Metanephros (tissue), 2 donors: ENCODE measurements at places on chromosomes 4 and X. TPM values are rescaled to one million over a fixed set of nuclear protein-coding genes. Genes with fewer than 3 reads are reported as not detected.

The GAB1 gene
- 40.9 TPM for total RNA-seq

The ARAF gene
- total RNA-seq: 39.1 TPM

The FAM120C gene
- 12.5 TPM for total RNA-seq

The POLN gene
- 6.1 TPM for total RNA-seq

The TSPAN7 gene
- total RNA-seq: 31.9 TPM

The CAPN6 gene
- 38.8 TPM for total RNA-seq

The ASB9 gene
- total RNA-seq: 11.9 TPM

The HSPA4L gene
- 4.9 TPM for total RNA-seq

The ABCG2 gene
- 11.2 TPM for total RNA-seq

The HSD17B13 gene
- 0.12 TPM for total RNA-seq

The HDX gene
- total RNA-seq: 7.8 TPM

The PLXNB3 gene
- 2.5 TPM for total RNA-seq

The BMX gene
- total RNA-seq: 0.70 TPM

The CCDC160 gene
- total RNA-seq: 3.0 TPM

The GRIA2 gene
- 0.82 TPM for total RNA-seq

The PWWP3B gene
- total RNA-seq: 6.9 TPM

The IBSP gene
- total RNA-seq: not detected

The TEX13D gene
- not detected for total RNA-seq

The SRPK3 gene
- 15.1 TPM for total RNA-seq

The OPN1MW gene
- total RNA-seq: not detected

The DKC1 gene
- total RNA-seq: 20.8 TPM

The SFRP2 gene
- total RNA-seq: 12.3 TPM

The PRRG1 gene
- 18.2 TPM for total RNA-seq

The SMIM31 gene
- total RNA-seq: not detected

The AADAT gene
- total RNA-seq: 11.0 TPM

The FAM47E gene
- total RNA-seq: 11.1 TPM

The GPR143 gene
- total RNA-seq: 7.8 TPM

The HTR2C gene
- total RNA-seq: 0.41 TPM

The CEP135 gene
- total RNA-seq: 13.1 TPM

The CYP2U1 gene
- 6.1 TPM for total RNA-seq

The GYPB gene
- 23.6 TPM for total RNA-seq

The HS6ST2 gene
- total RNA-seq: 29.4 TPM

The CYLC1 gene
- not detected for total RNA-seq

The PYURF gene
- total RNA-seq: 94.6 TPM

The SLC9B2 gene
- total RNA-seq: 15.2 TPM

The MGARP gene
- 0.12 TPM for total RNA-seq

The TRMT44 gene
- total RNA-seq: 37.7 TPM

The NXF2B gene
- 0.12 TPM for total RNA-seq

The NPY1R gene
- 26.4 TPM for total RNA-seq

The BRCC3 gene
- 13.1 TPM for total RNA-seq

The SLC25A43 gene
- 5.4 TPM for total RNA-seq

The CHRDL1 gene
- total RNA-seq: 7.2 TPM

The MAGEB2 gene
- total RNA-seq: not detected

The GPR82 gene
- total RNA-seq: 0.58 TPM

The PHEX gene
- total RNA-seq: 0.18 TPM

The SPANXA2 gene
- not detected for total RNA-seq

The XAGE2 gene
- total RNA-seq: not detected

The RPS6KA6 gene
- 10.8 TPM for total RNA-seq

The SCFD2 gene
- 27.0 TPM for total RNA-seq

The SYP gene
- 2.3 TPM for total RNA-seq

The DHRSX gene
- 27.2 TPM for total RNA-seq

The AMBN gene
- total RNA-seq: 0.47 TPM

The KCND1 gene
- total RNA-seq: 2.7 TPM

The SPATA4 gene
- 0.88 TPM for total RNA-seq
